AG04450 (cell line): ENCODE measurements at places on chromosomes 5 and 9.

- DNase-seq, result no peak
Measured at GRCh38 chr9:123924727-123925126, 5.2 kb downstream of the DENND1A start.

GRCh38 chr5:143644727-143645126 lies 167.2 kb upstream of the HMHB1 start:
- no peak for DNase-seq

GRCh38 chr9:108245331-108245730 lies 610.5 kb downstream of the ACTL7B start:
- no peak for DNase-seq

GRCh38 chr5:151811593-151812321 lies 40.0 kb downstream of the G3BP1 start:
- DNase-seq, result no peak

- peak; percentile 24 for DNase-seq
Measured at GRCh38 chr5:31186672-31187267, 6.7 kb upstream of the CDH6 start.

DNA sequence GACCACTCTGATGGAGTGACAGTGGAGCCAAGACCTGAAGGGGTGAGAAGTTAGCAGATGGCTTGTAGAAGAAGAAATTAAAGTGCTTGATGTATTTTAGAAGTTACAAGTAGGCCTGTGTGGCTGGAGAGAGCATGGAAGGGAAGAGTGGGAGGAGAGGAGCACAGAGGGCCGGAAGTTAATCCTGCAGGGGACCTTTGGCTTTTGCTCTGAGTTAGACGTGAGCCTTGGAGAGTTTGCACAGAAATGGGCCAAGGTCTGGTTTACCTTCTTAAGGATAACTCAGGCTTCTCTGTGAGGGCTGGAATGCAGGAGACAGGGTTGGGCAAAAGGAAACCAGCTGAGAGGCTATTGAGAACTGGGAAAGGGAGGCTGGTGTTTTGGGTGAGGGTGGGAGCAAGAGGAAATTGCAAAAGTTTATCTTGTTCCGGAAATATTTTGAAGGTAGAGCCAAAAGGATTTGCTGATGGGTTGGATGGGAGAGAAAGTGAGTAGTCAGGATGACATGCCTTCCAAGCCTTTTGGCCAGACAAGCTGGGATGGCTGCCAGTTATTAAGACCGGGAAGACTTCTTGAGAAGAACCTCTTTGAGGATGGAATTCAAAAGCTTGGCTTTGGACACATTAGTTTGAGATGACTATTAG lies 17.5 kb upstream of the F2RL1 start:
- DNase-seq, result no peak

- DNase-seq, result no peak
Measured at GRCh38 chr5:145969714-145970092, 33.3 kb downstream of the SH3RF2 start.

DNA sequence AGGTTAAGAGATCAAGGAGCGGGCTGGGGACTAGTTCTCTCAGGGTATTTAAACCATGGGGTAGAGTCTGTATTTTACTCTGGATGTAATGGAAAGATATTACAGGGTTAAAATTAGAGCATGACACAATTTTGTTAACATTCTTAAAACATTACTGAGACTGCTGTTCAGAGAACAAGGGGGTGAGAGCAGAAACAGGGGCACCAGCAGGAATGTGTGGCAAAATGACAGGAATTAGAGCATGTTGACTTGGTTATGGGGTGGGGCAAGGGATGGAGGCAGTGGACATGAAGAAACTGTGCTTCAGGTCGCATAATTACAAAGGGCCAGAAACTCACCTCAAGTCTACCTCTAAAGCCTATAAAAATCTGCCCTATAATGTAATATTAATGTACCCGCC lies 75.0 kb downstream of the TMEM232 start:
- DNase-seq, result no peak
